ENCODE measurements at places on chromosomes 13 and 19.

GRCh38 chr13:106415442-106415841, 120.0 kb downstream of the EFNB2 start:
- DNase-seq = no peak

GRCh38 chr19:45547211-45547770, 37.3 kb downstream of the OPA3 start:
- DNase-seq = no peak

DNA sequence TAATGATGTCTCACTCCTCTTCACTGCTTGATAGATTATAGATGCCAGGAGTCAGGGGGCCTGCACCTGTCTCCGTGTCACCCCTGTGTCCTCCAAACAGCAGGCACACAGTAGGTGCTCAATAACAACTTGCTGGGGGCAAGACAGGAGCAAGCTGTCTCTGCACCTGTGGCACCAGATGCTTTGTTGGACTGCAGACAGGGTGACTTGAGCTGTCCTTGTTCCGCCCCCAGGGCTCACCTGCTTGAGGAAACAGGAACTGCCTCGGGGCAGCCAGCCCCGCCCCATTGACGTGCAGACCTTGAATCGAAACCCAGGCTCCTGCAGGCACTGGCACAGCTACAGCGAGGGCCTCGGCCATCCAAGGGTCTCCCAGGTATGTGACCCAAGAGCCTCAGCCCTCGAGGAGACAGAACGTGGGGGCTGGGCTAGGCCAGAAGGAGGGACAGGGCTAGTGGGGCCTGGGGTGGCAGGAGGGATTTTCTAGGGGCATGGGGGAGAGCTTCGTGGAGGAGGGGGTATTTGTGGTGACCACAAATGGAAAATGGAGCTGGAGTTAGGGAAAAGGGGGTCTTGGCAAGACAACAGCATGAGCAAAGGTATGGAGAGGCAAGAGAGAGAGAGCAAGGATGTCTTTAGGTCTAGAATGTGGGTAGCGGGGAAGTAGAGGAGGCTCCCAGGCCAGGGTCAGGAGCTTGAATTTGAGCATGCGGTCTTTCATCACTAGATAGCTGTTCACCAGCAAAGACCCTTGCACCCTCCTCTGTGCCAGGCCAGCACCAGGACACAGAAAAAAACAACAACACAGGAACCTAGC, at the start of gene HSH2D:
HSH2D (plus strand) TSS at position 287 of the 817 bp plus-strand sequence. CDS start 5,066 bp downstream, outside the sequence.
- no peak for DNase-seq

DNA sequence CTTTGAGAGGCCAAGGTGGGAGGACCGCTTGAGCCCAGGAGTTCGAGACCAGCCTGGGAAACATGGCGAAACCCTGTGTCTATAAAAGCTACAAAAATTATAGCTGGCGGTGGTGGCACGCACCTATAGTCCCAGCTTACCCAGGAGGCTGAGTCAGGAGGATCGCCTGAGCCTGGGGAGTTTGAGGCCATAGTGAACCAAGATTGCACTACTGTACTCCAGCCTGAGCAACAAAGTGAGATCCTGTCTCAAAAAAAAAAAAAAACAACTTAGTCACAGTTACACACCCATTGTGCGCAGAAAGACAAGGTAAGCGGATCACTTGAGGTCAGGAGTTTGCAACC, 728 bp upstream of the DENND1C start:
- no peak for DNase-seq

DNA sequence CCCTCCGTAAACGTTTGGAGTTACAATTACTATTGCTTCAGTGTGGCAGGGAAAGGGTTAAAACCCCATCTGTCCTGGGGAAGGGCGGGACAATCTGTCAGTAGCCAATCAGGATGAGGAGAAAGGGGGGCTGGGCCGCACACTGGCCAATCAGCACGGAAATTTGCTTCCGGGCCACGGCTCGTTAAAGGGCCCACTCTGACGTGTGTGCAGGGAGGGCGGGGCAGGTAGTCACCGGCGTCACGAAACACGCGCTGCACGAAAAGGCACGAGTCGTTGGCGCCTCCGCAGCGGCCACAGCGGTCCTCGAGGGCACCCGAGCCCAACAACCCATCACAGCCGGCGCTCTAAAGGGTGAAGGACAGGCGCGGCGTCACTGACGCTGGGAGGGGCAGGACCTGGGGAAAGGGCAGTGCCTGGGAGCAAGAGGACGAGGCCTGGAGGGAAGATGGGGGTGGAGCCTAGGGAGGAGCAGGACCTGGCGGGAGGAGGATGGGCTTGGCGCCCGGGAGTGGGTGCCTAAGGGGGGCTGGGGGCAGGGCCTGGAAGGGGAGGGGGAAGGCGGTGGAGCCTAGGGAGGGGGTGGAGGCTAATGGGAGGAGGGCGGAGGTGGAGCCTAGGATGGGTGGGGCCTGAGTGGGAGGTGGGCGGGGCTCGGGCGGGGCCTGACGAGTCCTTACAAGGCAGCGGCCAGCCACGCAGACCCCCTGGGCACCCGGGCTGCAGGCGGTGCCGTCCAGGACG, 4.9 kb downstream of the ADAMTSL5 start:
- DNase-seq = peak; percentile 92

DNA sequence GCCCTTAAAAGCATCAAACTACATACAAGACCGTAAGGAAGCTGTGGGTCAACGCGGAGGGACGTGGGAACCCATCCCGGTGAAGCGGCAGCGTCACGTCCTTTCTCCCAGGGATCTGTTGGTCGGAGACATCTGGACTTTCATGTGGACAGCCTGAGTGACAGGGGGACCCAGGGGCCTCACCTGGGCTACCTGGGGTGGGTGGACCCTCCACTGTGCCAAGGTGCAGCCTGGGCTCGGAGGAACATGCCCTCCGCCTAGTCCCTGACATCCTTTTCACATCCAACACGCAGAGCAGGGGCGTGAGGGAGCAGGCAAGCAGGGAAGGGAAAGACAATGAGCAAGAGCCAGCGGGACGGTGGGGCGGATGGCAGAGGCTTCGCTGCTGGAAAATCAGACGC, 13.8 kb upstream of the GARIN5A start:
- DNase-seq = no peak

DNA sequence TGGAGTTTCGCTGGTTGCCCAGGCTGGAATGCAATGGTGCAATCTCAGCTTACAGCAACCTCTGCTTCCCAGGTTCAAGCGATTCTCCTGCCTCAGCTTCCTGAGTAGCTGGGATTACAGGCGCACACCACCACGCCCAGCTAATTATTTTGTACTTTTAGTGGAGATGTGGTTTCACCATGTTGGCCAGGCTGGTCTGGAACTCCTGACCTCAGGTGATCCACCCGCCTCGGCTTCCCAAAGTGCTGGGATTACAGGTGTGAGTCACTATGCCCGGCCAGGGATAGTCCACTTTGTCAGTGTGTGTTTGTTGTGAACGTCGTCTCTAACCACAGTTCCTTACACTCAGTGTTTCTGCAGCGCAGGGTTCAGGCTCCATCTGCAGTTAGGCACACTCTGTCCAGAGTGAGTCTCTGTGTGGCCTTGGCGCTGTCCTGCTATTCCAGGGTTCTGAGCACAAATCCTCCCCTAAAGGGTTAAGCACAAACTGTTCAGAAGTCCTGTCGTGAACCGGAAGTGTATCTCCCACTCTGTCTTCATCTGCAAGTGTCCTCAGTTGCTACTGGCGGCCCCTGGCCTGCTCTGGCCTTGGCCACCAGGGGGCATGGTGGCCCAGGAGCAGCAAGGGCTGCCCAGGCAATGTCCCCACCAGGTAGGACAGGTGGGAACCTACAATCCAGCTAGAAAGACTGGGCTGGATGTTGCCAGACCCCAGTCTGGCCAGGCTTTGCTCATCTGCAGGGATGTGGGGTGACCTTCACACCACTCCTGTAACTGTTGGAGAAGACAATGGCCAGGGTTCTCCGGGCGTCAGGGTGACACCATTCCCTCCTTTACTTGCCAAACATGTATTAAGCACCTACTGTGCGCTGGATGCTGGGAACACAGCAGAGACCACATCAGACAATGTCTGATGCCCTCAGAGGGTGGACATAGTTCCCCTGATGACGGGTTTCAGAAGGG, 38.8 kb upstream of the GATAD2A start:
- peak; percentile 65 for DNase-seq

GRCh38 chr13:30119476-30119875, 187.9 kb downstream of the KATNAL1 start:
- no peak for DNase-seq

DNA sequence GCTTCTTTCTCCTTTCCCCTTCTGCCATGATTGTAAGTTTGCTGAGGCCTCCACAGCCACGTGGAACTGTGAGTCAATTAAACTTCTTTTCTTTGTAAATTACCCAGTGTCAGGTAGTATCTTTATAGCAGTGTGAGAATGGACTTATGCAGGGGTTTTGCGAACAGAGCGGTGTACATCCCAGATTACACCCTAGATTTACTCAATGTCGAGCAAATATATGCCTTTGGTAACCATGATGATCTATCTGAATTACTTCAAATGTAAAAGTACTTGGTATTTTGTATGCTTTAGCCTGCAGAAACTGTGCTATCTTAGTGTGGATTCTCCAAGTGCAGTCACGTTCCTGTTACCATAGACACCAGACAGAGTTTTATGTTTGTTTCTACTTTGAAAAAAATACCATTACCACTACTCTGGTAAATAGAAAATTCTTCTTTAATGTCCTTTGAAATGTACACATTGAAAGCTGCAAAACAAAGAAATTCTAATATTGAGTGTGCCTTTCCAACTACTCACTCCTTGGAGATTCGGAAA, 510.4 kb upstream of the ARGLU1 start:
- no peak for DNase-seq

DNA sequence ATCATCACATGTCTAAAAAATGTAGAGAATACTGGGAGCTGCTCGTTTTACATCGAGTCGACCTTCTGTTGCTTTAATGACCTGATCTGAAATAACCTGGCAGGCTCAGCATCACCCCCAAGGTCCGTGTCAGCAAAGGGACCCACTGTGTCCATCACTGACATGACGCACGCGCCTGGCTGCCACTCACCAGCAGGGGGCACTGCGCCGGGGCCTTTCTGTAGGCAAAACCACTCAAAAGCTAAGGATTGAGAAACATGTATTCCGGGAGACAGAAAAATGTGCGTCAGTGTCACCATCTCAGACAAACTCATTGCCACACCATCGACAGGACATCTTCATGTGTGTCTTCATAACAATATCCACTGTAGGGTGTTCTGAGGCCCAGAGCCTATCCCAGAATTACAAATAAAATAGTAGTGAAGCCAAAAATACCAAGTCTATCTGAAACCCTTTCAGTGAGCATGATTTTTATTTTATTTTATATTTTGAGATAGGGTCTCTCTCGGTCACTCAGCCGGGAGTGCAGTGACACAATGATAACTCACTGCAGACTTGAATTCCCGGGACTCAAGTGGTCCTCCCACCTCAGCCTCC, 130.3 kb upstream of the LSM14A start:
- DNase-seq = peak; percentile 77

DNA sequence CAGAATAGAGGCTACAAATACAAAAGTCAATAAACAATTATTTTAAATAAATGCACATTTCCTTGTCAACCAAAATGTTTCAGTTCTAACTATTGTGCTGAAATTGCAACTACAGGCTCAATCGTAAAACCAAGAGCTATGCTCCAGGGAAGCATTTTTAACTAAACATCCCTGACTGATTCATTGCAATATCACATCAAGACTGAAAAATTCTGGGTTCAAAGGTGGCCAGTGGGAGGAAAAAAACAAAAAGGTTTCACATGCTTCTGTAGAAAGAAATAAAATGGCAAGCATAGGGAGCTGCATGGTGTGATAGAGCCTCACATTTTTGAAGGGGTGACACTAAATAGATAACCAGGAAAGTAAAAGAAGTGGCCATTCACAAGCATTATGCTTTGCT, 862.8 kb downstream of the PCDH9 start:
- no peak for DNase-seq

GRCh38 chr13:111512707-111513106, 192.3 kb downstream of the TEX29 start:
- DNase-seq = no peak

- no peak for DNase-seq
Measured at GRCh38 chr13:110397436-110398115, 90.5 kb downstream of the COL4A2 start.

GRCh38 chr13:99347911-99348451, 40.8 kb upstream of the GPR183 start:
- DNase-seq = no peak

GRCh38 chr13:40613192-40613818, 53.1 kb downstream of the FOXO1 start:
- DNase-seq = no peak

GRCh38 chr13:27966641-27967202, 2.4 kb downstream of the CDX2 start:
- DNase-seq = peak; percentile 56

GRCh38 chr13:97979556-97979955, 26.1 kb downstream of the IPO5 start:
- no peak for DNase-seq

DNA sequence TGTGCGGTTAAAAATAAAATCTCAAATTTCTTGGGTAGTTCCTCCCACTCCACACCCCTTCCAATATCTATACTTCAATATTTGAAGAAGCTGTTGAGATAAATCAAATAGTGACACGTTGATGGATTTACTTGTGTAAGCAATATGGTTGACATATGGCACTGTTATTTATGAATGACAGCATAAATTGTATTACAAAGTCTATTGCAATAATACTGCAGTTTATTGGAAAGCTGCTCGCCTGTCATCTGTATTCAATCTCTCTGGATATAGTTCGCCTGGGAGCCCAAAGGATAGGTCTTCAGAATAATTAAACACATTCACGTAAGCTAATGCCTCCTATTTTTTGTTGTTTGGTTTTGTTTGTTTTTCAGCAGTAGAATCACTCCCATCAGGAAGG, 5.0 kb upstream of the ZIC5 start:
- DNase-seq = no peak

GRCh38 chr19:38152461-38153379, 71.3 kb downstream of the DPF1 start:
- DNase-seq = no peak

DNA sequence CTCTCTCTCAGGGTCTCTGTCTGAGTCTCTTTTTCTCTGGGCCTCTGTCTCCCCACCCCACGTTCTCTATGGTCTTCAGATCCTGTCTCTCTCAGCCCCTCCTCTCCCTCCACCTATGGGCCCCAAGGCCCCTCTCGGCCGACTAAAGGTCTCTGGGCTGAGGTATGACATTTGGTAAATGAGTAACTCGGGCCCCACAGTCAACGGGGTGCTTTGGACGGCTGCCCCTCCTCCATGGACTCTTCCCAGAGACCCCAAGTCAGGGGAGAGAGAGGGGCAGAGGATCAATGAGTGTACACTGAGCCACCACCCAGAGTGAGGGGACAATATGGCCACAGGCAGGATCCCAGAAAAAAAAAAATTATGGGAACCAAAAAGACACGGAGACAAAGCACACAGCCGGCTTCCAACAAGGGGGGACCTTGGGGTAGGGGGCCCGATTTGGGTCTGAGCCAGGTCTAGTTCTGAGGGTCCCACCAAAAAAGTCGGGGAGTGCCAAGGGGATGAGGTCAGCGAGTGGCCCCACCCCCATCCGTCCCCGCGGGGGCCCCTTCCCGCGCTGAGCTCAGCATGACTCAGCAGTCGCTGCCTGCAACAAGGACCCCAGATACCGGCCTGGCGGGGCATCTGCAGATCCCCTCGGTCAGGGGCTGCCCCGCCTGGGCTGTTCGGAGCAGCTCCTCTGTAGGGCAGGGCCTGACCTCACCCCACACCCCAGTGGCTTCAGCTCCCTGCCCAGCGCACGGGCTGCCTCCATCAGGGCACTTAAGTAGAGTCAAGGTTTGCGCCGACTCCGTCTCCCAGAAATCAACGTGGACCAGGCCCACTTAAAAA, 1.5 kb upstream of the FTL start:
- peak; percentile 61 for DNase-seq

All from nephron progenitor cell (in vitro differentiated cells).